Endodermal cell (in vitro differentiated cells): ENCODE measurements at places on chromosomes 7 and 10. TPM values are rescaled to one million over a fixed set of nuclear protein-coding genes. Genes with fewer than 3 reads are reported as not detected.

DNA sequence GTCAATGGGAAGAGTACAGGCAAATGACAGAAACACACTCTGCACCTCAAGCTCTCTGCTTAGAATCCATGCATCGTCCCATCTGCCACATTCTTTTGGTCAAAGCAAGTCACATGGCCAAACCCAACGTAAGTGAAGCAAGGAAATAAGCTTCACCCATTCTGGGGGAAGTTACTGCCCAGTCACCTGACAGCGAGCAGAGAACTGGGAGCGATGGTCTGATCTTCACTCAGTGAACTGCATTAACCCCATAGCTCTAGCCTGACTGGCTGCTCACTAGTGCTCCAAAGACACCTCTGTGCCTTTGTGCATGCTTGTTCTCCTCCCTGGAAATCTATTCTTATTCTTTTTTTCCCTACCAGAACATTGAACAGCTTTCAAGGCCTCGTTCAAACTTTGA is 89.9 kb downstream of the APBB1IP start:
- H3K27ac ChIP-seq, result no peak overlapping the region
- peaks cover 7% of the 10 kb centered on the region for H3K4me1 ChIP-seq
- no peaks in the 10 kb centered on the region for H3K27me3 ChIP-seq
- no peaks in the 10 kb centered on the region for H3K36me3 ChIP-seq

GRCh38 chr7:78900806-78901205 is 552.7 kb downstream of the MAGI2 start:
- no peak overlapping the region for H3K4me3 ChIP-seq
- H3K4me1 ChIP-seq, result no peaks in the 10 kb centered on the region
- H3K27me3 ChIP-seq, result no peaks in the 10 kb centered on the region
- no peak overlapping the region for H3K27ac ChIP-seq
- DNase-seq, result no peak
- H3K36me3 ChIP-seq, result no peaks in the 10 kb centered on the region

DNA sequence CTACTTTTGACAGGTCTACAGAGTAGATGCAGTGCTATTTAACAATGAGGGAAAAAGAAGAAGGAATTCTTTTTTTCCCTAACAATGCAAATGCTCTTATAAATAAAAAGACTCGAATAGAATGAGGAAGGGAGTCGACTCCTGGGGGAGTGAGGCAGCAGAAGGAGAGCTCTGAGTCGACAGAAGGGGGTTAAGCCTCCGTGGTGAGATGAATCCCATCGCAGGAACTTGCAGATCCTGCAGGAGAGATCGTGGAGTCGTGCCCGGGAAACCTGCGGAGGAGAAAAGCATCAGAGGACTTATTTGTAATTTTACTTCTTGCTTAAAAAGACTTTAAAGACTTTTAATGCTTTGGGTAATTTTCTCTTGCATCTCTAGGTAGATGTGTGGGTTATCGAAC is 17.4 kb downstream of the ITIH2 start:
- H3K4me1 ChIP-seq, result no peaks in the 10 kb centered on the region
- no peak overlapping the region for H3K4me3 ChIP-seq
- H3K27me3 ChIP-seq, result peaks cover 16% of the 10 kb centered on the region
- no peak for DNase-seq
- no peaks in the 10 kb centered on the region for H3K36me3 ChIP-seq

GRCh38 chr10:122248356-122249302 is 22.5 kb upstream of the BTBD16 start:
- no peak overlapping the region for H3K4me3 ChIP-seq
- peaks cover 32% of the 10 kb centered on the region for H3K36me3 ChIP-seq
- no peaks in the 10 kb centered on the region for H3K4me1 ChIP-seq
- H3K27ac ChIP-seq, result no peak overlapping the region
- no peaks in the 10 kb centered on the region for H3K27me3 ChIP-seq

- no peak overlapping the region for H3K4me3 ChIP-seq
- no peaks in the 10 kb centered on the region for H3K4me1 ChIP-seq
- no peaks in the 10 kb centered on the region for H3K36me3 ChIP-seq
- no peak overlapping the region for H3K27ac ChIP-seq
Observed at GRCh38 chr10:117631276-117632145, 89.0 kb downstream of the EMX2 start.

DNA sequence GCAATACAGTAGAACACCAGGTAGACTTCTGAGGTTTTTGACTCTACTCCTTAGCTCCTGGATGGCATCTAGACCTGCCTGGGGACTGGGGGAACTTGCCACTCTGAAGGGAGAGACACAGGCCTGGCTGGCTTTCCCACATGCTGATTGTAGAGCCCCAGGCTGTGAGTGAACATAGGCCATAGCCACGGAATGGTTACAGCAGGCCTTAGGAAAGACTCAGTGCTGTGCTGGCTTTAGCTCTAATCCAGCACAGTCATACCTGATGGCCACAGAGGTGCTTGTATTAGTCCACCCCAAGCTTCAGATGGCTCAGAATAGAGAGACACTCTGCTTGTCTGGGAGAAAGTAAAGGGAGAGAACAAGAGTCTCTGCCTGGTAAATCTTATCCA is 35.0 kb upstream of the ARHGAP12 start:
- no peak for DNase-seq
- no peaks in the 10 kb centered on the region for H3K27me3 ChIP-seq
- H3K4me1 ChIP-seq, result no peaks in the 10 kb centered on the region
- H3K4me3 ChIP-seq, result no peak overlapping the region

Gene PAPSS2
- 15.1 to 43.2 TPM (median 15.7 TPM) in 3 replicates for total RNA-seq

Gene TMEM225B
- 0.26 and 0.56 TPM in 2 replicates for total RNA-seq

Gene BMPR1A
- 96.4 and 99.6 TPM in 2 replicates for total RNA-seq

Gene MRC1
- 0.07 and 0.09 TPM in 2 replicates for total RNA-seq
